Uterine smooth muscle cell (primary cell): ENCODE measurements at places on chromosomes 7 and 10. TPM values are rescaled to one million over a fixed set of nuclear protein-coding genes. Genes with fewer than 3 reads are reported as not detected.

The ETV1 gene
- total RNA-seq, result 17.2 and 25.7 TPM in 2 replicates

The GBX1 gene
- total RNA-seq, result not detected in 2 replicates

The DOCK1 gene
- total RNA-seq, result 72.8 and 85.2 TPM in 2 replicates

The HOXA10 gene
- total RNA-seq, result 12.6 and 14.5 TPM in 2 replicates

The TTYH3 gene
- 36.5 and 45.0 TPM in 2 replicates for total RNA-seq

The ATG9B gene
- total RNA-seq, result 0.11 and 0.12 TPM in 2 replicates

The BEND7 gene
- total RNA-seq, result 1.9 and 5.4 TPM in 2 replicates

The NUTM2B gene
- 0.22 and 0.37 TPM in 2 replicates for total RNA-seq

The GDF2 gene
- not detected in 2 replicates for total RNA-seq

The COL26A1 gene
- not detected in 2 replicates for total RNA-seq

The TRIM74 gene
- total RNA-seq, result not detected in 2 replicates

The CCNJ gene
- total RNA-seq, result 5.6 and 6.4 TPM in 2 replicates

The CPN1 gene
- total RNA-seq, result not detected in 2 replicates

The CNNM2 gene
- 6.5 and 12.5 TPM in 2 replicates for total RNA-seq

The MYO1G gene
- total RNA-seq, result 0.11 and 0.12 TPM in 2 replicates

The GRID2IP gene
- not detected in 2 replicates for total RNA-seq

The ANKMY2 gene
- 33.9 and 39.0 TPM in 2 replicates for total RNA-seq

The ADO gene
- 26.9 and 34.5 TPM in 2 replicates for total RNA-seq

The HOXA2 gene
- total RNA-seq, result under 0.01 TPM in 1 of 2 replicates, not detected in the other

The FXYD4 gene
- total RNA-seq, result not detected in 2 replicates

The GOLGA7B gene
- total RNA-seq, result under 0.01 TPM in 1 of 2 replicates, not detected in the other

The ZNF33B gene
- total RNA-seq, result 4.0 and 6.5 TPM in 2 replicates
